ENCODE measurements at places on chromosomes 11 and 22. TPM values are rescaled to one million over a fixed set of nuclear protein-coding genes. Genes with fewer than 3 reads are reported as not detected.

LRRC56 gene
- total RNA-seq, result 3.4 TPM

TRPC6 gene
- 12.5 TPM for total RNA-seq

DNA sequence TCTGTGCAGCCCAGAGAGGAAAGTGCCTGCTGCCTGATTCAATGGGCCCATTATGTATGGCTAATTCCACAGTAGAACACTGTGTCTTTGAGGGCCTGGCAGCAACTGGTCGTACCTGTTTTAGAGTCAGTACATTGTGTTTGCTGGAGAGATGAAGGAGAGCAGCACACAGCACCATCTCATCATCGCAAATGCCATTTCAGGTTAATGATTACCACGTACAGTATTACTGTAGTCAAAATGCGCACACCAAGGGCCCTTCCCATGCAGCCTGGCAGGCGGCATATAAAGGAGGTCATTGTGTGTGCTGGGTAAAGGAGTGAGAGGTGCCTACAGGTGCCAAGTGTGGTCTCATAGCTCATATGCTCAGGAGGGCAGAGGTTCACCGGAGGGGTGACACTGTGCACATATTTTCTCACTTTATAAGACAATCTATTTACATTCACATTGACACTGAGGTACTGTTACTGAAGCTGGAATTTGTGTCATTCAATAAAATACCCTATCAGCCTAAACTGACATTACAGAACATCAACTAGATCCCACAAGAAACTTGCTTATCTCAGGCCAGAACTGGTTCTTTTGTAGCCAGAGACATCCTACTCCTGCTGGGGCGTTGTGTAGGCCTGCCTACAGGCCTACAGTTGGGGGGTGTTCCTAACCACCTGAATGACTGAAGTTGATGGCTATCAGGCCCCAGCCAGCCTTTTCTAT, 90.4 kb downstream of the APIP start:
- no peak for DNase-seq

GRCh38 chr11:72605973-72606747, 68.1 kb downstream of the PDE2A start:
- no peak for DNase-seq

GRCh38 chr11:45243967-45244366, 42.2 kb downstream of the SYT13 start:
- no peak for DNase-seq

DNA sequence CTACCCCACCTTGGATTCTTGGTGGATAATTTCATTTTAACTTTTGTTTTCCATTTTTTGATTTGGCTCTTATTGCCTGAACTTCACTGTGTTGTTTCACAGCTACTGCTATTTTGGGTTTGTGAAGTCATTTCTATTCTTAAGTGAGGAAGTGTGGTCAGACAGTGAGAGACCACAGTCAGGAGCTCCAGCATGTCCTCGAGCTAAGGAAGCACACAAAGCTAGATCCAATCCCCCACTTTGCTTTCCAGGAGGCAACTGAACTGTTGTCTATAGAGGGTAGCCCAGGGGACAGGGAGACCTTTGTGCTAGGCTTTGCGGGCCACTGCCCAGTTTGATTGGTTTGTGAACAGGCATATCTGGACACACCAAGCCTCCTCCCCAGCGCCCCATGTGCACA, 251.8 kb upstream of the KIRREL3 start:
- no peak for DNase-seq

All from H9 (cell line).